ENCODE measurements at places on chromosomes 5 and 9. TPM values are rescaled to one million over a fixed set of nuclear protein-coding genes. Genes with fewer than 3 reads are reported as not detected.

PCYOX1L gene
- total RNA-seq, result 0.63 TPM

PCDHA1 gene
- not detected for total RNA-seq

PCDHGB3 gene
- 1.4 TPM for total RNA-seq

NPR3 gene
- total RNA-seq, result 1.2 TPM

UCK1 gene
- total RNA-seq, result 18.4 TPM

ECSCR gene
- total RNA-seq, result 2.5 TPM

SH3TC2 gene
- 0.57 TPM for total RNA-seq

GPBP1 gene
- total RNA-seq, result 24.6 TPM

UBE2R2 gene
- total RNA-seq, result 27.4 TPM

QRFP gene
- not detected for total RNA-seq

CCL28 gene
- 1.4 TPM for total RNA-seq

PPIC gene
- total RNA-seq, result 9.7 TPM

Measured in right lobe of liver (tissue), 6 donors.